ENCODE measurements at places on chromosomes 7 and 10.

DNA sequence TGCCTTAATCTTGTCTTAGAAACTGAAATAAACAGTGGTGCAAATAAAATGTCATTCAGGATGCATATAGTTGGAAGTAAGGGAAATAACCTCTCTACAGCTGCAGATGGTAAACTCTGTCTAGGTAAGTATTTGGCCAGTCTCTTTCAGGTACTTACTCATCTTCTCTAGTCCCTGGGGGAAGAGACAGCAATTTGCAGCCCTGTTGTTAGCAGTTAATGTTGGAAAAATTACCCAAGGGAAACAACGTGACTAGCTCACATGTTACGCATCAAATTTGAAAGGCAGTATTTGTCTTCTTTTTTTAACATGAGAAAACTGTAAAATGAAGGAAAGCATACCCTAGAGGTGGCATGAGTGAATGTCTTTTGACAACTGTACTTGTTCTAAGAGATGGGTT, 3.2 kb upstream of the HUS1 start:
- no peak for DNase-seq

GRCh38 chr7:159064816-159065510, 79.7 kb downstream of the VIPR2 start:
- no peak for DNase-seq

DNA sequence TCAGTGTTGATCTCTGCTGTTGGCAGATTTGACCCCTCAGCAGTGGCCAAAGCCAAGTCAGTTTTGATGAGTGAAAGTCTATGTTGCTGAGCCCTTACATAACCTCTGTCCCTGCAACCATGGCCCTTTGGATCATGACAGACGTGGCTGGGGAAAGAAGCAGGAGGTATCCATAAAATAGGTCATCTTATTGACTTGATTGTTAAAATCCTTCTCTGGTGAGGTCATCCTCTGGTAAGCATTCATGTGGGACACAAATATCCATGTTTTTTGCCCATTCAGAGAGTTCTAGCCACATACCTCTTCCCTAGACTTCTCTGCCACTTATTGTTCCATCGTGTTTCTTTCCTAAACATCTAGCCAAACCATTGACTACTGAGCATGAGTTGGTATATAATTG, 251.9 kb upstream of the PTER start:
- DNase-seq, result no peak

DNA sequence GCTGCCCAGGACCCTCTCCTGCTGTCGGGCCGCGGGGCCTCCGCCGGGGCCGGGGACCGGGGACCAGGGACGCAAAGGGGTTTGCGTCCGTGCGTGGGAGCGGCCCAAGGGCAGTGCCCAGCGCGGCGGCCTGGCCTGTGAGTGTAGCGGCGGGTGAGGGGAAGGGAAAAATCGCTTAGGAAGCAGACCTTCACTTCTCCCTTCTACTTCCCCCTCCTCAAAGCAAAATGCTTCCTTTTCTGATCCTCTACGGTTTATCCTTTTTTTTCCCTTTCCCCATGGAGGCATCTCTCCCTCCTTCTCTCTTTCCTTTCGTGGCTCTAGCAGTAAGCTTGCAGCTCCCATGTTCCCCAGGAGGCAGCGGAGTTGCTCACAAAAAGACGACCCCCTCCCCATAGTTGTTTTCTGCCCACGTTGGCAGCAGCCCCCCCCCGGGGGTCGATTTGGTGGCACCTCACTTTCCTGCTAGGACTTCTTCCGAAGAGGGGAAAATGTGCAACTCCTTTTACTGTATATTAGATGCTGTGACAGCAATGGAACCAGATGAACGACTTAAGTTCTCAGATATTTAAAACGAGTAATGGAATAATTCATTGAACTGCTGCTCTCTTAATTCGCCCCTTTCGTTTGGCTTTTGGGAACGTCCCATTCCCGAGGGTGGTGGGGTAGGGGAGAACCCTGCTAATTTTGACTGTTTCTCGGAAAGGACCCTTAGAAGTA, 724 bp downstream of the CAPZA2 start:
- DNase-seq, result no peak

DNA sequence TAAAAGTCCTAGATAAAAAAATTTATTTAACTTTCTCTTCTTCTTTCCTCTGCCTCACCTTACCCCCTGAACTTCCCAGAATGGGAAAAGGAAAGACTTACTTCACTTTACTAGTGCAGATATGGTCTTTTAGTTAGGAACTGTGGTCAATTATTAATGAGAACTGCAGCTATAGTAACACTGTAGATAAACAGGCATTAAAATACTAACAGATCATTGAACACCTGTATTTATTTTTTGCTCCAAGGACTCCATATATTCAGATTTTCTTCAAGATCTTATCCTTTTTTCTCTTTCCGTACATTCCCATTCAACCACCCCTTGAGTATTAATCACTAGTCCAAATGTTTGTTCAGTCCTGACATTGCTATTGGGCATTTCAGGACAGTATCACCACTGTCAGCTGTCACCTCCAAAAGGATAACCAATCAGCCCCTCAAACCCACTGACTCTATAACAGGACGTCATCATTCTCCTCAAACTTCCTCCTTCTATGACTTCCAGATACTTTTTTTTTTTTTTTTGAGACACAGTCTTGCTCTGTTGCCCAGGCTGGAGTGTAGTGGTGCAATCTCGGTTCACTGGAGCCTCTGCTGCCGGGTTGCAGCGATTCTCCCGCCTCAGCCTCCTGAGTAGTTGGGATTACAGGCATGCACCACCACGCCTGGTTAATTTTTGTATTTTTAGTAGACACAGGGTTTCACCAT, 4.2 kb downstream of the CPVL start:
- no peak for DNase-seq

- no peak for DNase-seq
Measured at GRCh38 chr7:41425926-41426325, 277.0 kb downstream of the INHBA start.

DNA sequence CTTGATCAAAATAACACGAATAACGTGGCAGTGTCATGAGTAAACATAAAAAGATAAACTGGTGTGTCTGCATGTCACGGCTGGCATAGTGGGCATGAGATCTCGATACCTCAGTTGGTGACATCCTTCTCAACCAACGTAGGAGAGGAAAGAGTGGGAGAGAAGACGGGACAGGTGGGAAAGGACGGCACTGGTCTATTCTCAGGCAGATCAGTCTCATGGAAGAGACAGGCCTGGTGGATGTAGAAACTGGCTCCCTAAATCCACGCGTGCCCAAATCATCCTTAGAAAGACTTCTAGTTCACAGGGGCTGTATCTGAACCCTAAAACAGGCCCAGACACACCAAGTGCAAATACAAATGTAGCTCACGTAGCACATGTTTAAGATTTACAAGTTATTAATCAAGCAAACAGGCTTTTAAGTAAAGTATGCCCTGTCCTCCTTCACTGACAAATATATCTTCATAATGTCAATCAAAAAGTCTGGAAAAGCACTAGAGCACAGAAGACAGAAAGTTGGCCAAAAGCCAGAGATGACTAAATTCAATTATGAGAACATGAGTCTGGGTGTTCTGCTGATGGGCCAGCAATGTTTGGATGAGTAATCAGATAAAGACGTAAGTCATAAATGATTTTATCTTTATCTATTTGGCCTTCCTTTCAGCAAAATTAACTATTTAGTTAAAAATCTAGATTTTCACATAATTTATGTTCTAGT, 56.3 kb downstream of the SFMBT2 start:
- DNase-seq, result no peak

- no peak for DNase-seq
Measured at GRCh38 chr10:22317076-22317370, 835 bp downstream of the COMMD3 start.

GRCh38 chr10:25557136-25557535, 376.9 kb upstream of the MYO3A start:
- DNase-seq, result no peak

GRCh38 chr10:85857791-85858190, 508.8 kb downstream of the GRID1 start:
- DNase-seq, result no peak

- no peak for DNase-seq
Measured at GRCh38 chr10:122310311-122311050, 39.4 kb downstream of the BTBD16 start.

- peak; percentile 41 for DNase-seq
Measured at GRCh38 chr7:135558337-135558767, 635 bp downstream of the NUP205 start.

GRCh38 chr7:140121326-140121725, 55.5 kb downstream of the KDM7A start:
- DNase-seq, result no peak

DNA sequence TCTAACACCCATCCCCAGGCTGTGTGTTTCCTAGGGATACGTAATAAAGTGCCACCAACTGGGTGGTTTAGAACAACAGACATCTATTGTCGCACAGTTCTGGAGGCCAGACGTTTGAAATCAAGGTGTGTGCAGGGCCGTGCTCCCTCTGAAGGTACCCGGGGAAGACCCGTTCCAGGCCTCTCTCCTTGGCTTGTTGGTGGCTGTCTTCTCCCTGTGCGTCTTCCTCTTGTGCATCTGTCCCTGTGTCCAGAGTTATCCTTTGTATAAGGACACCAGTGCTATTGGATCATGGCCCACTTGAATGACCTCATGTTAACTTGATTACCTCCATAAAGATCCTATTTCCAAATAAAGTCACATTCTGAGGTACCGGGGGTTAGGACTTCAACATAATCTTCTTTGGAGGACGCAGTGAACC, 15.6 kb downstream of the GRK5 start:
- DNase-seq, result no peak

- DNase-seq, result peak; percentile 59
Measured at GRCh38 chr7:44980393-44981034, 1.7 kb upstream of the MYO1G start.

GRCh38 chr7:100612730-100613390, 520 bp downstream of the MOSPD3 start:
- DNase-seq, result no peak

DNA sequence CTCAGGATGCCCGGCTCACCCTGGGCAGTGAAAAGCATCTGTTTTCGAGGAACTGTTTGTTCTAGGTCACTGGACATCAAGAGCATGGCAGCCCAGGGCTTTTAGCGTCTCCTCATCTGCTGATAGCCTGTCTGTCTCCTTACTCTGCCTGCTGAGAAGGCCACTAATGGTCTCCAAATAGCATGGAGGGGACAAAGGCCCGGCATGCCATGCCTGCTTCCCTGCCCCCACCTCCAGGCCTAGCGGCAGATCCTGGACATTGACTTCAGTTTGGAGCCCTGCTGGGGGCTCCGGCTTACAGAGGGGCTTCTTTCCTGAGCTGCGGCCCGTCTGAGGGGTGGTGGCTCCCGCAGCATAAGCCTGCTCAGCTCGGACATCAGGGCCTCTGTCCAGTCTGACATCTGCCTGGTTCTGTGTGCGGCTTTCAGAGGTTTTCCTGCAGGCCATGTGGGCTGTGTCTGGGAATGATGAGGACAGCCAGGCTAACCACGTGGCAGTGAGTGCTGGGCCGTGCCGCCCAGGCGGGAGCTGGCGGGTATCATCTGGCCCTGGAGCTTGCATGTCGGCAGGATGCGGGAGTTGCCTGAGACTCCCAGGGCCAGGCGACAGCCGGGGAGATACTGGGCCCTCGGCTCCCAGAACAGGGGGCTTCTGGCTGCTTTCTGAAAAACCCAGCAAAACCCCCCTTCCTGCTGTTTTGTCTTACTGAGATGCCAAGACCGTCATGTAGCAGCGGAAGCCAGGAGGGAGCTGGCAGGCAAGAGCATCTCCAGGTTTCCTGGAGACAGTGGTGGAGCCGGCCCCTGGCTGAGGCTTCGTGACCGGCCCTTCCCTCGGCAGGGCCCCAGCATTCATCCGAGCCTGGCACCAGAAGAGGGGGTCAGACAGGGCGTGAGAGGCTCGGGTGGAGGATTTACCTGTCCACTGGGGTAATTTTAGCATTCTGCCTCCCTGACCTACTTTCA, 9.2 kb downstream of the PFKFB3 start:
- no peak for DNase-seq

GRCh38 chr7:108261560-108262255, 131.5 kb upstream of the LAMB4 start:
- no peak for DNase-seq

GRCh38 chr7:2258661-2259365, 16.8 kb downstream of the NUDT1 start:
- no peak for DNase-seq

- no peak for DNase-seq
Measured at GRCh38 chr7:1383398-1384112, 75.7 kb downstream of the MICALL2 start.

DNA sequence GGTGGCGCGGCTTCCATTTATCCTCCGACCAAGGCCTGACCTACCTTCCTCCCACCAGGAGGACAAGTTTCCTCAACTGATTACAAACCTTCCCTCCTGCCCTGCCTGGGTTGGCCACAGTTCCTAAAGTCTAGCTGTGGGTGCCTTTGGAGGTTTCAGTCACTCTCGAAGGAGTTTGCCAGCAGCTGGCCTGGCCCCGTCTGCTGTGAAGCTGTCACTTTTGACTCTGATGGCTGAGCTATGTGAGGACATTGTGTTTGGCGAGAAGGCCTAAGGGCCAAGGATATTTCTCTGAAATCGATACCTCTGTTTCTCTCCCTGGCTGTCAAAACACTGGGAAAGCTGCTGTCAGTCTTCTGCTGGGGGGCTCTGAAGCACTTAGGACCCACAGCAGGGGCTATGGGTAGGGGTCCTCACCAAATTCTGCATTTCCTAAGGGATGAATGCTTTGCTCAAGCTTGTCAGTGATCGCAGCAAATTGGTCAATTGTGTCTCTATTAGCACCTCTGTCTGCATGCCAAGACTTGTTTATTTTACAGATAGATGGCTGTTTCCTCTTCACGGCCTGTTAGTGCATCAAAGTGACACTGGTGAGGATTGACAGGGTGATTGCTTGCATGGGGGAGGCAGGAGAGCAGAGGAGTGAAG, 31.9 kb upstream of the SAMD8 start:
- DNase-seq, result no peak

GRCh38 chr10:131818510-131819234, 82.1 kb upstream of the PPP2R2D start:
- DNase-seq, result no peak

- DNase-seq, result no peak
Measured at GRCh38 chr7:85090143-85090542, 96.7 kb downstream of the SEMA3D start.

DNA sequence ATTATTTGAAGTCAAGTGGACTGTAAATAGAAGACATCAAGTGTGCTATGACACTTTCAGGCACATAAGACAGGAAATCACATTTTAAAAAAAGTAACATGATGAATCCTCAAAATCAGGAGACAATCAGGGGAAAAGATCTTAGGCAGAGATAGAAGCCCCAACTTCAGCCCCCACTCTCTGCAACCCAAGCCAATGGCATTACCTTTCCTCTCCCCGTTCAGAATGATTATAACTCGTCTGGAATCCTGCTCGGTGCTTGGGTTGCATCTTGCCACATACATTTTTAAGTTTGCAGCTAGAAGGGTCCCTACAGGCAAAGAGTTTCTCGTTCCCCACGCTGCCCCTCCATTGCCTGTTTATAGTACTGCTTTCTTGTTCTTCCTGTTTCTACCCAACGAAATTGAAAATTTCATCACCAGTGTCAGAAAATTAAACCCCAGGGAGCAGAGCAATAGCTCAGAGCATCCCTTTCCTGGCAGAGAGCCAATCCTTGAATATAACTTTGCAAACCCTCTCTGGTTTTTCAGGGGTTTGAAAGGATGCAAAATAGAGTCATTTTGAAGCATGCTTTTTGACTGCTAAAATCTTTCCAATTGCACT, 260.5 kb upstream of the AOAH start:
- no peak for DNase-seq

Data from activated T-helper 1 cell treated with anti-CD3 and anti-CD28 coated beads, Interleukin-2, amount 50 U/mL, for 16 hours (primary cell).